ENCODE measurements at places on chromosomes 1 and 21.

DNA sequence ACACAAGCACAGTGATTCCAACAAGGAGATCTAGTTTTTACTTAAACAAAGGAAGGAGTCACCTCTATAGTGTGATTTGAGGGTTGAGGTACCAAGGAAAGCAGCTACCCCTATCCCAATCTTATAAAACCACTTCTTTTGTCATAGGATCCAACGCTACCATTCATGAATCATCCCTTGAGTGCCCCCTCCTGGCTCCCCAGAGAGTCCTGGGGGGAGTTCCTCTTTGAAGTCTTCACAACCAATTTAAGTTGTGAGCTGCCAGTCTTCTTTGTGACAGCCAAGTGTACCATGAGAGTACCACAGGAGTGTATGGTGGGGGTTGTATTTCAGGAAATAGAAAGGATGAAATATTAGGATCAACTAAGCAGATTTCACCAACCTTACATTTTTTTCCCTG, 39.1 kb upstream of the NHLH2 start:
- no peak for DNase-seq

- no peak for DNase-seq
These were observed 21.5 kb downstream of the FOXD2 start for GRCh38 chr1:47459253-47459788.

- DNase-seq: no peak
These were observed 15.0 kb downstream of the ATF3 start for GRCh38 chr1:212623603-212624002.

- DNase-seq: no peak
These were observed 2.7 kb downstream of the PRMT2 start for GRCh38 chr21:46637952-46638746.

DNA sequence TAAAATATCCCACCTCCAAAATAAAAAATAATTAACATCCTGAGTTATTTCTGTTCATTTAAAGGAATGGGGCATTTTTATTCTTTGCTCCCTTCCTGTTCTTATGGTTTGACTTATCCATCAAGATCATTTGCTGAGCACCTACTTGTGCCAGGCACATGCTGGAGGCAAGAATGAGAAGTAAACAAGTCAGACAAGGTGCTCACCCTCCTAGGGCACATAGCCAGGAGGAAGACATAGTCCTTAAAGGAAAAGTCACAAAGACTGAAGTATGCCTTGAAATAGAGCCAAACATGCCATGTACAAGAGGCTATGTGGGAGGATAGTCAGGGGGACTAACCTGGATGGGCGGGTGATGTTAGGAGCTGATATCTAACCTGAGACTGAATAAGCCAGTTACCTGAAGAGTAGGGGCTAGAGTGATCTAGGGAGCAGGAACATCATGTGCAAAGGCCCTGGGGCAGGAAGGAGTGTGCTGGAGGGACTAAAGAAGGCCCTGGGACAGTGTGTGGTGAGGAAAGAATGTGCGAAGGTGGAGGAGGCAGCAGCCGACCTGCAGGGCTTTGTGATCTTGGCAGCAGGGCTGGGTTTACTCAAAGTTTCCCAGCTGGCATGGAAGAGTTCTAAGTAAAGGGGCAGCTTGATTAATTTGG, 233.5 kb downstream of the MATN1 start:
- DNase-seq: no peak

DNA sequence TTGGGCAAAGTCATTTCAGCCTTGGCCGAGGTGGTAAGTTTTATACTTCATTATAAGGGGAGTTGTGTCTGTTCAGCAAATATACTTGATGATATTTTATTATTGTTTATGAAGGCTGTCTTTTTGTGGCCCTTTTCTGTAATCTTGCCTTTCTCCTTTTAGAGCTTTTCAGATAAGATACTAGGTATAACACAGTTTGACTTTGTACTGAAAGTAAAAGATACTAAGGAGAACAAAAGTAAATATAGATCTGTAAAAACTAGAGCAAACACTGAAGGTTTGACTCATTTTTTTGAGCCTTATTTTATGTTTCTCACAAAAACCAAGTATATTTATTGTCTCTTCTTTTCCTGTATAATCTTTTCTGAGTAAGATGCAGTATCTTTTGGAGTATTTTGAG, 61.9 kb downstream of the KIF1B start:
- DNase-seq: no peak

GRCh38 chr1:22044690-22045420, 7.7 kb upstream of the CDC42 start:
- no peak for DNase-seq

DNA sequence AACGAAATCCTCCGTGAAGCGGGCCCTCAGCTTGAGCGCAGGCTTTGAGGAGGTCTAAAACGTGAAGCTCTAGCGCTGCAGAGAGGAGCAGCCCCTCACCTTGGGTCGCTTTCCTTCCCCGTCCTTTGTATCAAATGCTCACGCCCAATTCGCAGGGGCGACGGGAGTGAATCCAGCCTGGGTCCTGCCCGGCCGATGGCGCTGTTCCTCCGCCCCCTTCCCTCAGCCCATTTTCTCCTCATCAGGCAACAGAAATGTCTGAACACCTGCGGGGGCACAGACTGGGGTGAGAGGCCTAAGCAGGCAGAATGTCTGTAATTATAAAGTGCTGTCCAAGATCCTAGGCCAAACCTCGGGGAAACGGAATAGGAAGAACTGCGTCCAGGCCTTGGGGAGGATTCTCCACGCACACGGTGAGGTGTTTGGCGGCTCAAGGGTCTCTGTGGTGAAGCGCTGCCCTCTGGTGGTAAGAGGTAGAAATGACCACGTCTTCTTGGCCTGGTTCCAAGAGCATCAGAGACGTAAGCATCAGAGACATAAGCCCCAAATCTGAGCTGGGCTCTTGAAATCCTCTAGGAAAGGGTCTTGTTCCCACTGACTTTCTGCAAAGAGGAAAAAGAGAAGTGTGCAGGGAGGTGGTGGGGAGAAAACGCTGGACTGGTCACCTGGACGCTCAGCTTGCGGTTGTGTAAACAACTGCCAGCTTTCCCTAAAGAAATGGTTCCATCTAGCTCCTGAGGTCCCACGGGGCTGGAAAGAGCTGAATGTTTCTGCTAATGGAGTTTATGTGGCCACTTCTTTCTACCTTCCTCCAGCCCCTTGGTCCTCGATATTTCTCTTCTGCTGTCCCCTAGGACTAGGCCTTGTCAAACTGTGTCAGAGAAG, 92.1 kb upstream of the CD53 start:
- peak; percentile 53 for DNase-seq

DNA sequence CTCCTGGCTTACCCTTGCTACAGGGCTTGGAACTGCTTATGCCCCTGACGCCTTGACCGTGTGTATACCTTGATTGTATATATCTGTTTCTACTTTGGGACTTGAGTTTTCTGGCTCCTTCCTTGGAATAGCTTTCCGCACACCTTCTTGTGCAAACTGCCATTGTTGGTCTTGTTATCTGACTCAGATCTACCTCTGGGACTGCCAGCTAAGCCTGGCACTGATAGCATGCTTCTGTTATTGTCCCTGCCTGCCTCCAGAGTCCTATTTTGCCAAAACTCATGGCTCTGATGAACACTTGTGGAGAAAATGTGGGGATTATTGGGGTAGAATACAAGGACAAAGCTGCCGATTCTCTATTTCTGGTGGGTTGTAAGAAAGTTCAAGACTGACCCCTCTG, 15.4 kb downstream of the FMOD start:
- DNase-seq: no peak

DNA sequence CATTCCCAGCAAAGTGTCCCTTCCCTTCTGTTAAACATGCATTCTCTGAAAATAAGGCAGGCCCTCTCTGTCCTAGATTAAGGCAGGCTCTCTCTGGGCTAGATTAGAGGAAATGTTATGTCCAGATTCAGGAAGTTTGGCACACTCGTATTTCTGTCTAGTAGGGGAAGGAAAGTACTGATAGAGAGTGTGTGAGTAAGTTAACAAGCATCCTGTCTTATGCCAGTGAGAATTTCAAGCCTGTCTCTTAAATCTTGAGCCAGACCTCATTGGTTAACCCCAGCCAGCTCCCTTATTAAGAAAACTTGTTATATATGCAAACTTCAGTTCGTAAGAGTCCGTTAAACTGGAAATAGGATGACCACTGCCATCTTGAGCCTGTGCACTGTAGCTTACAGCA, 31.6 kb downstream of the IGSF5 start:
- no peak for DNase-seq

DNA sequence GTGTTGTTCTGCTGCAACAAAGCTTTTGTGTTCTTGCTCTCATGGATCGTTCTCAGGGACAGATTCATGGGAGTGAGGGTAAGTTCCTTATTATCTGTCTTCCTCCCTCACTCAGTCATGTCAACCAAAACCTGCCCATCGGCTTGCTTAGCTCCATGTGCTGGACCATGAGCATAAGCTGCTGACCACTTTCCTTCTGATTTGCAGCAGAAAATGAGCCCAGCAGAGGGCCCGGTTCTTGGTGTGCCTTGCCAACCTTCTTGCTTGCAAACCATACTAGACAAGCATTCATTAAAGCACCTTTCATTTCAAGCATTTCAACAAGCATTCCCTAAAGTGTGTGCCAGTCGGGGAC, 64.0 kb upstream of the COA6 start:
- DNase-seq: no peak

GRCh38 chr1:10979483-10979920, 33.0 kb upstream of the TARDBP start:
- DNase-seq: no peak

GRCh38 chr1:201295861-201296260, 12.6 kb downstream of the PKP1 start:
- DNase-seq: no peak

DNA sequence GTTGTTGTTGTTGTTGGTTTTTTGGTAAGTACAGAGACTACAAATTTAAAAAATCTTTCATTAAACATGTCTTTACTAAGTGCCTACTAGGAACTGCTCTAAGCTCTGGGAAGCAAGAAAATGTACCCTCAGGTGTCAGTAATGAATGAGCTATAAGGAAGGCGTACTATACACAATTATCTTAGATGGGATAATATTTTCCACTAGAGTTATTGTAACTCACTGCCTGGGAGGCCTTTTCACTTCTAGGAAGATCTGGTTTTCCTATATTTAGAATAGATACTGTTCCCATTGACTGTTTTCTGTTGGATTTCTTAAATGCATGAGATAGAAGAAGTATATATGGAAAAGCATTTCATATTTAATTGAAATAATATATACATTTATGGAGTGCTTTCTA, 19.6 kb downstream of the CLIC4 start:
- no peak for DNase-seq

DNA sequence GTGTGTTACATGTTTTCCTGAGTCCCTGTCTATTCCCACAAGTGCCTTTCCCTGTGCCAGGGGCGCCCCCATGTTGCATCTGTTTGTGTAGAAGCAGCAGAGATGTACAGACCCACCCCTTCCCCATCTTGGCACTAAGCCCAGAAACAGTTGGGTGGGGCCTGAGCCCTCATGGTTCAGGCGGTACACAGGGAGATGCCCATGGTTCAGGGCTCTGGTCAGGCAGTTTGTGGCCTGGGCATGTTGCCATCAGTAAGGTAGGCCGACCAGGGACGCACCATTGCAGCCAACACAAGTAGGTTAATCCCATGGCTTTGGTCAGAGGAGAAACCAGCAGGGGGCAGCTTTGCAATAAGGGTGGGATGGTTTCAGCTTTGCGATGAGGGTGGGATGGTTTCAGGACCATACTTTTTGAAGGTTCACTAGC, 914 bp upstream of the ADGRB2 start:
- no peak for DNase-seq

GRCh38 chr1:181208083-181208482, 119.6 kb downstream of the IER5 start:
- no peak for DNase-seq

- DNase-seq: no peak
These were observed 57.7 kb upstream of the DPT start for GRCh38 chr1:168786476-168787330.

DNA sequence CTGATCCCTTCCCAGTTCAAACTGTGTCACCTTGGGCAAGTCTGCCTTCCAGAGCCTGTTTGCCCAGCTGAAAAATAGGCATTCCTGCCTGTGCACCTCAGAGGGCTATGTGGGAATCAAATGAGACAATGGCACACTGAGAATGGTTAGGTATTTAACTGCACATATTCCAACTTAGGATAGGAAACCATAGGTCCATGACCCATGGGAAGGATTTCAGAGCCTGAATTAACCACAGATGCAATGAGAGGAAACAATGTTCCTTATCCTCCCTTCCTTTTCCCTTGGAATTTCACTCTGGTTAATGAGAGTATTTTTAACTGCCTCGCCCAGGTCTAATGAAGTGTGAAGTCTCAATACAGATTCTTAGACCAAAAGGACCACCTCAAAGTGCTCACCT, 12.7 kb downstream of the PAFAH2 start:
- DNase-seq: no peak

DNA sequence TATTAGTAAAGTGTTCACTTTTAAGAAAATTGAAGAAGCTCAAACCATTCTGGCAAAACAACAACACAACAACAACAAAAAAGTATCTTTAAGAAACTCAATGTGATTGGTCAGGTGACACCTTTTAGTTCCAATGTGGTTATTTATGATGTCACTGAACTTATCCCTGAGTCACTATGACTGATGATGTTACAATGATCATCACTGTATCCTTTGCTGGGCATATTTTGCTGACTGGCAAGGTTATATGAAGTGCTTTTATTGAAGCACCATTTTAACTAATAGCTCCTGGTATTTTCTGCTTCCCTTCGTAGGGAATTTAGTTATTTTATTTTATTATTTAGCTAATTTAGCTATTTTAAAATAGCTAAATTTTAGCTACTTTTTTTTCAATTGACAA, at the start of gene TEX50:
TSS of gene TEX50 (plus strand) at position 223 of the 400 bp plus-strand sequence. CDS start 184 bp downstream, outside the sequence.
- no peak for DNase-seq

GRCh38 chr1:186424539-186424938, 36.4 kb downstream of the PDC start:
- DNase-seq: no peak

DNA sequence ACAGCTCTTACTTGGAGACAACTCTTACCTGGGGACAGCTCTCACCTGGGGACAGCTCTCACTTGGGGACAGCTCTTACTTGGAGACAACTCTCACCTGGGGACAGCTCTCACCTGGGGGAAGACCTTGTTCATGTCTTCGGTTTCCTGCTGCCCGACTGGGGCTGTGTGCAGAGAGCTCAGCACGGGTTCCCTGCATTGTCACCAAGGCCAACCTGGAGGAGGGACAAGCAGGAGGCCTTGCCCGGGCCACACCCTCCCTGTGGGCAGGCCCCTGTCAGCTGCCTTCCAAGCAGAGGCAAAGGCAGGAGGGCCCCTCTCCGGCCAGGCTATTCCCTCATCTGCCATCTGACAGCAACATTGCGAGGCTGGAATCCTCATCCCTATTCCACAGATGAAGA, at the start of gene LDLRAD1:
TSS of gene LDLRAD1 (minus strand) at position 208 of the 400 bp plus-strand sequence. CDS start at position 134, 74 bp downstream.
- no peak for DNase-seq

Measured in activated effector memory CD4-positive, alpha-beta T cell treated with Interleukin-2 at 50 U/mL for 16 hours (primary cell).